NCI-H774 (cell line): ENCODE measurements at places on chromosomes 1 and 21.
A peak's percentile ranks its signal among the peaks of the same experiment; 100 is the strongest.

GRCh38 chr21:15703932-15704331 is 25.9 kb upstream of the USP25 start:
- DNase-seq: no peak

DNA sequence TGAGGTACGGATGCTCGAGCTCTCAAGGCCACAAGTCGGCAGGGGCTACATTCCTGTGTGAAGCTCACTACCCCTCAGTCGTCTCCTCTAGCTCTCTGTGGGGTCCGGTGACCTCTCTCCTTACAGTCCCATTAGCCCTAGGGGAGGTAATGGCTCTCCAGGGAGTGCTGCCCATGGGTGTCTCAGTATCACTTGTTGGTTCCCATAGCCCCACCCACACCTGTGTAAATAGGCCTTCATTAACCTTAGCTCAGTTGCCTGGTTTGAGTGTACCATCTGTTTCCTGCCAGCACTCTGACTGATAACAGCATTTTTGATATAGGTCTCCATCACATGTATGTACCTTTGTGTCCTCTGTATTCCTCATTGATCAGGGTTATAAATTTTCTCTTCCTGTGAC is 133.2 kb upstream of the KCNJ15 start:
- DNase-seq: peak; percentile 3

GRCh38 chr1:96510391-96510790 is 211.2 kb upstream of the PTBP2 start:
- no peak for DNase-seq

GRCh38 chr1:234199476-234200127 is 173.7 kb upstream of the COA6 start:
- no peak for DNase-seq

DNA sequence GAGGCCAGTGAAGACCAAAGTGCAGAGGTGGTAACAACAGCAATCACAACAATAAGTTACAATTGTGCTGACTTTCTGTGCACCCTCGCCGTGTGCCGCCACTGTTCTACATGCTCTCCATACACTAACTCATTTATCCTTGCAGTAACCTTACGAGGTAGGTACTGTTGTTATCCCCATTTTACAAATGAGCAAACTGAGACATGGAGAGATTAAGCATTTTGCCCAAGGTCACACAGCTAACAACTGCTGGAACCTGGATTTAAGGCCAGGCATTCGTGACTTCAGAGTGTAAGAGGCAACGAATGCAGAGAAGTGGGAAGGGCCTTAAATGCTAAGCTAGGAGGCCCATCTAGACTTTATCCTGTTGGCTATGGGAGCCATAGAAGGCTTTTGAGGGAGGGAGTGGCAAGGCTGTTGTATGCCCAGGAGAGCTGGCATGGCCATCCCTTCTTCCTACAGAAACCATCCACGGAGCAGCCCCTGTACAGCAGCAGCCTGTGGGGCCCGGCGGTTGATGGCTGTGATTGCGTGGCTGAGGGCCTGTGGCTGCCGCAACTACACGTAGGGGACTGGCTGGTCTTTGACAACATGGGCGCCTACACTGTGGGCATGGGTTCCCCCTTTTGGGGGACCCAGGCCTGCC is 36.6 kb downstream of the AZIN2 start:
- DNase-seq: no peak

DNA sequence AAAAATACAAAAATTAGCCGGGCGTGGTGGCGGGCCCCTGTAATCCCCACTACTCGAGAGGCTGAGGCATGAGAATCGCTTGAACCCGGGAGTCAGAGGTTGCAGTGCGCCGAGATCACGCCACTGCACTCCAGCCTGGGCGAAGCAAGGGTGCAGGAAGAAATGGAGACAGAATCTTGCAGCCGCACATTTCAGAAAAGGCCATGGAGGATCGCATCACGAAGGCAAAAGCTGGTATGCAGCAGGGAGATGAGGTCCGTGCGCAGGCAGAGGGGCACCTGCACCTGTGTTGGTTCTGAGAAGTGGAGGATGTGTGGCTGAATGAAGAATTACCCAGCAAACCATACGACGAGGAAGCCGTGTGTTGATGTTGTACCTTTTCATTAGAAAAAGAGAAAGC is 53.0 kb upstream of the ABCG1 start:
- no peak for DNase-seq

DNA sequence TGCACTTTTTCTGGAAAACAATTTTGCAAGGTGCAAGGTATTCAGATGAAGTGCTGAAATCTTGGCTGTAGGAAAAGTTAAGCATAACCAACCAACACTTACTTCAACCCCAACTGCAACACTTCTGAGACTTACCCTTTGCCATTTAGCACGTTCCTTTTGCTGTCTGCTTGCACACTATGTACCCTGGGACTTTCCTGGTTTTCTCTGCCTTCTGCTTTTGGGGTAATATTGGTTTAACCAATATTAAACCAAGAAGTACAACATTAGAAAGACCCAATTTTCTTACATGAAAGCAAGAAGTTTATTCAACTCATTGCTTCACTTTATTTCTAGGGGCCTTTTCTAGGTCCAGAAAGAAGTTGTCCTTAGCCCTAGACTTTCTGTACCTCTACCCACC is 193.0 kb downstream of the HLX start:
- DNase-seq: no peak

DNA sequence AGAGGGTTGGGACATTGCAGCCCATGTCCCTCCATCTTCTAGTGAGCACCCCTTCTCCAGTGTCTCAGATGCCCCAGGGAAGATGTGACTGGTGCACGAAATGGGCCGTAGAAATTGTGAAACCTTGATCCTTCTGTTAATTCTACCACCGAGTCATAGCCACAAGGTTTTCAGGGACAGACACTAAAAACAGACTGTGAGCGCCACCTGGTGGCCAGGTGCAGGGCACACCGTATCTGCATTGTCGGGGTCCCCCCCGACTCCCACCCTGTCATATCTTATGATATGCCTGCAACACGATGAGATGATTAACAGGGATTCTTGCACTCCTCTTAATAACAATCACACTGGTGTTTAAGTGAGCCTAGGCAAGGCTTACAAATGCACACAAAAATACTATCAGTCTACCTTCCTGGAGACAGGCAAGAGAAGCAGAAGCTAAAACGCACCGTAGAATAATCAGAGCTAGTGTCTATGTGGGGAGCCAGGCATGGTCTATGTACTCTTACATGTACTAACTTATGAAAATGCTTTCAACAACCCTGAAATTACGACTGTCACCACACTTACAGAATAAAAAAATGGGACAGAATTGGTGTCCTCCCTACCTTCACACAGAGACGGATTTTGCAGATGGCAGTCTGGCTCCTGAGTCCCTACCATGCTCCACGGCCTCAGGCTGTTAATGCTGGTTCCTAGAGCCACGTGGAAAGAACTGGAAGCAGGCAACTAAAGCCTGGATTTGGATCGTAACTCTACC is 57.9 kb downstream of the FHAD1 start:
- no peak for DNase-seq

DNA sequence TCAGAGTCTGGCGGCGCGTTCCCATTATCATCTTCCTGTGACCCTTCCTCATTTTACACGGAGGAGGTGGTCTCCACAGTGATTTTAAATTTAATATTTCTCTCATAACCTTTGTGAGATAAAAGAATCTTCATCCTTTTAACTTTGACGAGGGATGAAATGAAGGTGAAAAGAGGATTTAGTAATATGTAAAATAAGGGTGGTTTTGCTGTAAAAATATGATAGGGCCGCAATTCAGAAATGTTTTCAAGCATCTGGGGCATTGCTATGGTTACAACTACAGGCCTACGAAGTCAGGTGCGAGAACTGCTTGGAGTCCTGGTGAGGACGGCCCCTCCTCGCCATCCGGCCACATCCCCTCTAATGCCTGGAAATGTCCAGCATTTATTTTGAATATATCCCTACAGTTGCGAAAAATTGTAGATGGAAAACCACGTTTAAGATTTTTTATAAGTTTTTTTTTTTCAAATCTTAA is 422 bp upstream of the RSBN1 start:
- DNase-seq: no peak

DNA sequence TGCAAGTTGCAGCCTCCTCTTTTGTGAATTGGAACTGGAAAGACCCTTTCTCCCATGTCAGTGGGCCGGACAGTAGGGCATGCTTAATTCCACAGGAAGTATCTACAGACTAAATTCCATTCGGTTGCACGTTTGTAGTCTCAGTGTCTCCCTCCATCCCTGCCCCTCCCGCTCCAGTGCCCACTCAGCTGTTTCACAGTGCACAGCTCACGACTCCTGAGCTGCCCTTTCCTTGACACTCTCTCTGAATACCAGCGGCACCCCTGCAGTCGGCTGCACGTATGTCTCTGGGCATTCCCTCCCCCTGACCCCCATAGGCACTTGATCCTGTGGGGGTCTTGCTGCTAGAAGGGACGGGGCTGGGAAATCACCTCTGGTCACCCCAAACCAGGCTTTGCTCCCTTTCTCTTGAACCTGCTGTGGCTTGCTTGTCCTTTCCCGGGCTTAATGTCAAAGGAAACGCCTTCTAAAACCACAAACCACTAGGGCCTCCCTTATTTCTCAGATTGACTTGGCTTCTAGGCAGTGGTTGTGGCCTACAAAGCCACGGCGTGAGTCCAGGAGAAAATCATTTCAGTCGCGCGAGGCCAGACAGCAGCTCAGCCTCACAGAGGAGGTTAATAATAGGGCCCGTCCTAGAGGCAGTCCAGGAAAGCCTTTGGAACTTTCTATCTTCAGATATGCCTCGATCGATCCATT is 365.3 kb upstream of the PROX1 start:
- no peak for DNase-seq

GRCh38 chr1:19973616-19974015 is 5.8 kb downstream of the PLA2G2A start:
- DNase-seq: no peak

DNA sequence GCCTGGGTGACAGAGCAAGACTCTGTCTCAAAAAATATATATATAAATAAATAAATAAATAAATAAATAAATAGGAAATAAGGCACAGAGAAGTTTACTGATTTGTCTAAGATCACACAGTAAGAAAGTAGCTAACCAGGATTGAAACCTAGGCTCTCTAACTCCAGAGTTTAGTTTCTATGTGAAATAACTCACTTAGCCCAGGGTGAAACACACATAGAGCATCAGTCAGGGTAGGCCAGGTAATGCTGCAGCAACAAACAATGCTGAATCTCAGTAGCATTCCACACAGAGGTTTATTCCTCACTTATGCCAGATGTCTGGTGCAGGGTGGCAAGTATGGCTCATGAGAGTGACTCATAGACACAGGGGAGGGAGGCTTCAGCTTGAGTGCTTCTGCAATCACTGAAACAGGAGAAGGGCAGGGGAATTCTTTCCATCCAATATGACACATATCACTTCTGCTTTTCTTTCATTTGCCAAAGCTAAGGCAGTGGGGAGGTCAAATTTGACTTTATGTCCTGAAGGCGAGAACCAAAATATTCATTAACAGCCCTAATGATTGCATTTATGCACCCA is 37.1 kb upstream of the KANK4 start:
- DNase-seq: no peak

- no peak for DNase-seq
Measured at GRCh38 chr1:64754173-64754572, 9.3 kb downstream of the RAVER2 start.

DNA sequence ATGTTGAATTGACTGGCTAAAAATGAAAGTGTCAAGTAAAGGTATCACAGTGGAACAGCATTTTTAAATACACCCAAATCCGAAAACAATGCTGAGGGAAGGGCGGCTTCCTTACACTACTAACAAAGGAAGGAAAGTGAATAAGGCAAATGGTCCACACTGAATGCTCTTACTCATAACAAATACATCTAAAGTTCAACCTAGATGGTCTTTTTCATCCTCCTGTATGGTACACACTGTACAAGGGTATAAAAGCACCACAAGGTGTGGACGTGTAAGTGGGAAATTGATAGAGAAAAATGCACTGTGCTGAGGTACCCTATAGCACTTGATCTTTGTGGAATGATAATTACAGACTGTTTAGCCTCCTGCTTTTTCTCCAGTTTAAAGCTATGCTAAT is 7.1 kb upstream of the PALMD start:
- DNase-seq: no peak

- no peak for DNase-seq
Measured at GRCh38 chr1:30740251-30741238, 17.0 kb downstream of the LAPTM5 start.

- no peak for DNase-seq
Measured at GRCh38 chr1:168007691-168008090, 70.8 kb upstream of the MPC2 start.

DNA sequence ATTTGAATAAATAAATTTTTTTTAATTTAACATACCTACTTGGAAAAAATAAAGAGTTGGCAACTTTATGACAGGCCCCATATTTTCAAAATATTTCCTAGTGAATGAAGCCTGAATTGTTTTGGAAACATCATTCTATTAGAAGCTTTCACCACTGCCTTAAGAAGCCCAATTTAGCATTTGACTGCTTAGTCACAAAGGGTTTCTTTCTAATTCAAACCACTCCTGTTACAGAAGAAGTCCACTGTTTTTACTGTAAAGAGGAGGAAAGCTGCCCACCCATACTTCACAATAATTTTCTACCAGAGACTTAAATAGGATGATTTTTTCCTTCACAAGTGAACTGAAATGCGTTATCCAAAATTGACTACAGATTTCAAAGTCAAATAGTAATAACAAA is 534.6 kb upstream of the PTBP2 start:
- no peak for DNase-seq

DNA sequence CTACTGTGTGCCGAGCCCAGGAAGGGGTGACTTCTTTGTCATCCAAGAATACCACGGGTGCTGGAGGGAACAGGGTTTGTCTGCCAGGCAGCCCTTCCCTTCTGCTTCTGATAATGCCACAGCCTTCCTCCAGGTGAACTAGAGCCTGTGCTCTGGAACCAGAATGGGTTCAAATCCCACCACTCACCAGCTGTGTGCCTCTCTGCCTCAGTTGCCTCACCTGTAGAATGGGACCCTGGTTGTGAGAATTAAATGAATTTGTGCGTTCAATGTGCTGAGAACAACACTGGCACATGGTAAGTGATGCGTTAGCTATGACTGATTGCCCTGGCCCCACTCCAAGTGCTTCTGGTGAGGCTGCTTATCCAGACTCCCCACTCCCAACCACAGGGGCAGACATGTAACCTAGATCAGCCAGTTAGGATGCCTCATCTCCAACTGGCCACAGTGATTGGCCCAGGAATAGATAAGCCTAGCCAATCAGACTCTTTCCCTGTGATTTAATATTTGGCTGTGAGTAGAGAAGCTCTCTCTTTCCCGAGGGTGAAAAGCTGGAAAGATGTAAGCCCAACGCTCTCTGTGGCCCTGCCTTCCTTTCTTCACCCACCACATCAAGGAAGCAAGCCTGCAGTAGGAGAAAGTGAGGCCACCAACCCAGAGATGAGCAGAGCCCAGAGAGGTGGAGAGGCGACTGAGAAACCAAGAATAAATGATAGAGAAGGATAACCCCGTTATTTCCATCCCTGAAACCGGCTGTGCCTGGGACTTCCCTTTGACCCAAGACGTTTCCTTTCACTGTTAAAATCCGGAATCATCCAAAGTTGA is 20.8 kb upstream of the LAPTM5 start:
- DNase-seq: peak; percentile 71

GRCh38 chr1:198681831-198682759 is 43.3 kb downstream of the PTPRC start:
- DNase-seq: peak; percentile 30

- DNase-seq: no peak
Measured at GRCh38 chr1:229092377-229093237, 178.3 kb upstream of the RAB4A start.
